ENCODE measurements at places on chromosomes 2 and 18.
A peak's percentile ranks its signal among the peaks of the same experiment; 100 is the strongest.

GRCh38 chr18:43671431-43671830 lies 394.1 kb upstream of the SYT4 start:
- no peak for DNase-seq

- no peak for DNase-seq
Observed at GRCh38 chr2:9251154-9252001, 44.8 kb downstream of the ASAP2 start.

- no peak for DNase-seq
Observed at GRCh38 chr18:46283895-46284295, 179.7 kb downstream of the HAUS1 start.

GRCh38 chr2:64913357-64913869 lies 75.8 kb upstream of the SLC1A4 start:
- DNase-seq = peak; percentile 66

DNA sequence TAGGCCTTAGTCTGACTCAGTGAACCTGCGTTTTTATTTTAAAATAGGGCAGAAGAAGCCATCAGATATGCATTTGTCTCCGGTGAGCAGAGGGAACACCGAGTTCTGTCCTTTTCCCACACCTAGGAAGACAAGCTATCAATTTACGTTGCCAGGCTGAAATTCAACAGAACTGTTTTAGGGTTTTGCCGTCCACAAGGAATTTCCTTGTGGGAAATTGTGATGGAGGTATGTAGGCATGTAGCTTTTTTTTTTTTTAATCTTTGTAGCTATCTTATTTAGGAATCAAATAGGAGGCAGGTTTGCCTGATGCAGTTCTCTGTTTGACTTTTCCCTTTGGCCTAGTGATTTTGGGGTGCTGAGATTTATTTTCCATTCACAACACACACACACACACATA lies 62.0 kb upstream of the ASAP2 start:
- DNase-seq = no peak
